HepG2 (cell line): ENCODE measurements at places on chromosomes 4 and X. TPM values are rescaled to one million over a fixed set of nuclear protein-coding genes. Genes with fewer than 3 reads are reported as not detected.
A peak's percentile ranks its signal among the peaks of the same experiment; 100 is the strongest.

DNA sequence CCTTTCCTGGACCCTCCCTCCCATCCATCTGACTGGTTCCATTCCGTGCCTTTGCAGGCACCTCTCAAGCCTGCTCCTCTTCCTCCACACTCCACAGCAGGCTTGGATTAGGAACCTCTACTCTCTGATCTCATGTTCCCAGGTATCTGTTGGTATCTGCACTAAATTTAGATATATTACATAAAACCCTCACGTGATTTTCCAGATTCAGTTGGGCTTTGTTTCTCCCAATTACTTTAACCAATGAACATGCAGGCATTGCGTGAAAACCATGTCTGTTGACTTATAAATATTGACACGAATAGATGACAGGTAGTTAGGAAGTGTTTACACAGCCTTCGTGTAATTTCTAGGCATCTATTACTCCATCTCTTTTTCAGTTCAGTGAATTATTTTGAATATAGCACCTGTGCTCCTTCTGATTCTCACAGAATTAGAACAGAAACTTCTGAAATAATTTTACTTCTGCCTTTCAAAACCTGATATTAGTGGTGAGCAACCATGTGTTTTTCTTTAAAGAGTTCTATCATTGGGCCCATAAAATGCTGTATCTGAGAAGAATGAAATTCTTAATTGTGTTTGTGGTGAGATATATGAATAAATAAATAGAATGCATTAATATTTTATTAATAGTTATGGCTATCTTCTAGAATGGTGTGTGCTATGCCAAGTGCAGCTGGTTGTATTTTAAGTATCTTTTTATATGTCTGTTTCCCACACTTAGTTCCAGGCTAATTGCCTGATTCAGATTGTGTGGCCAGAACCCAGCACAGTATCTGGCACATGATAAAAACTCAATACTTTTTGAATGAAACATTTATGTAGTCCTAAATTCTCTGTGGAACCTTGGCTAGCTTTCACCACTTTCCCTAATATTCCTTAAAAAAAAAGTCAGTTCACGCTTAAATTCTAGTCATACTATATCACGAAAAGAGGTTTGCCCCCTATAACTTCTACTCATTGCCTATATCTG lies 304.8 kb downstream of the QDPR start:
- no peak for DNase-seq

- peak; percentile 85 for DNase-seq
Measured at GRCh38 chr4:113761620-113762185, at the start of gene CAMK2D. Gene CAMK2D, minus strand, starts transcription at chr4:113761738. Its CDS starts 670 bp downstream, at chr4:113761068.

DNA sequence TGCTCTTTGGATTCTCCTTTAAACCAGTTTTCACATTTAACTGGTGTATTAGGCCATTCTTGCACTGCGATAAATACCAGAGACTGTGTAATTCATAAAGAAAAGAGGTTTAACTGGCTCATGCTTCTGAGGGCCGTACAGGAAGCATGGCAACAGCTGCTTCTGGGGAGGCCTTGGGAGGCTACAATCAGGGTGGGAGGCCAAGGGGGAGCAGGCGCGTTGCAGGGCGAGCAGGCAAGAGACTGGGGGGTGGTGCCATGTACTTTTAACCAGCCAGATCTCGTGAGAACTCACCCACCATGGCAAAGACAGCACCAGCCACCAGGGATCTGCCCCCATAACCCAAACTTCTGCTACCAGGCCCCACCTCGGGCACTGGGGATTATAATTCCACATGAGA lies 38.1 kb downstream of the RNF212 start:
- DNase-seq = no peak

DNA sequence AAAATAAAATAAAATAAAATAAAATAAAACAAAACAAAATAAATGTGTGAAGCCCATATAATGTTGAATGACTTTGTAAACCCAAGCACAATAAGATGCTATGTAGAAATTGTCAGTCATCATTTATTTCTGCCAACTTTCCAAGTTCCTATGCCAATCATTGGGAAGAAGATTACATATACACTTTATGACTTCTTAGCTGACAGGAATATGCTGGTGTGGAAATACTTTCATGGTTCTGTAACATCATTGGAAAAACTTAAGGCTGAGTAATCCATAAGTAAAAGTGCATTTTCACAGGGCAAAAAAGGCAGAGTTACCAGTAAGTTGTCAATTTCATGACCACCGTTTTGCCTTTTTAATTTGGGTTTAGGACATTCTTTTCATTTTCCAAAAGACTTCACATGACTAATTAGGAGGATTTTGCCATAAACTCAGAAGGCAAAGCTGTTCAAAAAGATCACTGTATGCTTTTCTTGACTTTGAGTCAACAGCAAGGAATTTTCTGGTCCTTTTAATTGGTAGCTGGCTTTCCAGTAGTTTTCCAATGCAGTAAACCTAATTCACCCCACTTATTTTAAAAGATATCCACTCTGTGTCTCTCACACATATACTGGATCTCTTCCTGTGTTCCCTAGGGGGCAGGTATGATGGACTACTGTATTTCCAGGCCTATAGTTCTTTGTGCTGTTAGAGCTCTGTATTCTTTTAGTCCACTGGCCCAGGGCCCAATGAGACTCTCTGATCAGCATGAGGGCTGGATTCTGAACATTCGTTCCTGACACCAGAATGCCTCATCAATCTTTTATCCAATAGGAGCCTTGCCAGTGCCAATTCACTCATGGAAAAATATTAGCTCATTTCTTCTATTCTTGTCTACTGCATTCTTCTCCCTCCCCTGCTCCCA lies 26.2 kb upstream of the SCRG1 start:
- no peak for DNase-seq

- DNase-seq = no peak
Measured at GRCh38 chr4:140704964-140705363, 51.2 kb downstream of the TBC1D9 start.

DNA sequence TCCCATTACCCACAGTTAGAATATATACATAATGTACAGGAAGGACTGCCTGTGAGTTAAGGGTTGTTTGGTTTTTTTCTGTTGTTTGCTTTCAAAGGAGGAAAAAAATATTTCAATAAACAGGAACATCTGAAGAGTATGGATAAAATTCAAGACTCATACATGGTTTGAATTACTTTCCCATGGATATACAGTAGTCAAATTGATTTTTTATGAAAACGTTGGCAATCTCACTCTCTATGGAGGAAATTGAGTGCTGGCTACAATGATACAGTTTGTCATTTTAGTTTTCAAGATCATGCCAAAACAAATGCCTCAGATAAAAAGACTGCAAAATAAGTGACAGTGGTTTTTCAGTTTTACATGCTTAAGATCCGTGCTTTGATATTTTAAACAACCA lies 116.6 kb downstream of the SH3RF1 start:
- no peak for DNase-seq

- DNase-seq = no peak
Measured at GRCh38 chr4:76657443-76657842, 222.4 kb downstream of the SHROOM3 start.

DNA sequence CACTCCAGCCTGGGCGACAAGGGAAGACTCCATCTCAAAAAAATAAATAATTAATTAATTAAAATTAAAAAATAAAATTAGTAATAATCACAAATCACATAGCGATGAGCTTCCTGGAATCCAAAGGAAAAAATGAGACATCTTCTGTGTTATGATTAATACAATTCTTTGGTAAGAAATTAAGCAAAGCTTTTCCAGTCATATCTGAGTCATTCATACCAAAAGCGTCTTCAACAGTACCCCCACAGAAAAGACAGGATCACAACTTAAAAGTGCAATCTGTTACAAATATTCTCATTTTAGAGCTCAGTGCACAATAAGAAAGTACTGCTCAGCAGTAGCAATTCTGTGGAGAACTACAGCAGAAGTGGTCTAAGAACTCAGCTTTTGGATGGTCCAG lies 168.5 kb upstream of the MXRA5 start:
- no peak for DNase-seq

DNA sequence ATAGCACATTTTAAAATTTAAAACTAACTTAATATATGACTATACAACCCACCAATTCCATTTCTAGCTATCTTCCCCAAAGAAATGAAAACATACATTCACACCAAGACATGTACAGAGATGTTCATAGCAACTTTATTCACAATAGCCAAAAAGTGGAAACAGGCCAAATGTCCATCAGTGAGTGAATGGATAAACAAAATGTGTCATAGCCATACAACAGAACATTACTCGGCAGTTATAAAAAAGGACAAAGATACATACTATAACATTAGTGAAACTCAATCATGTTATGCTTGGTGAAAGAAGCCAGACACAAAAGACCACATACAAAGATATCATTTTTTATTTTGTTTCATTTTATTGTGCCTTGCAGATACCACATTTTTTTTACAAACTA lies 396.8 kb downstream of the PACRGL start:
- DNase-seq = no peak

DNA sequence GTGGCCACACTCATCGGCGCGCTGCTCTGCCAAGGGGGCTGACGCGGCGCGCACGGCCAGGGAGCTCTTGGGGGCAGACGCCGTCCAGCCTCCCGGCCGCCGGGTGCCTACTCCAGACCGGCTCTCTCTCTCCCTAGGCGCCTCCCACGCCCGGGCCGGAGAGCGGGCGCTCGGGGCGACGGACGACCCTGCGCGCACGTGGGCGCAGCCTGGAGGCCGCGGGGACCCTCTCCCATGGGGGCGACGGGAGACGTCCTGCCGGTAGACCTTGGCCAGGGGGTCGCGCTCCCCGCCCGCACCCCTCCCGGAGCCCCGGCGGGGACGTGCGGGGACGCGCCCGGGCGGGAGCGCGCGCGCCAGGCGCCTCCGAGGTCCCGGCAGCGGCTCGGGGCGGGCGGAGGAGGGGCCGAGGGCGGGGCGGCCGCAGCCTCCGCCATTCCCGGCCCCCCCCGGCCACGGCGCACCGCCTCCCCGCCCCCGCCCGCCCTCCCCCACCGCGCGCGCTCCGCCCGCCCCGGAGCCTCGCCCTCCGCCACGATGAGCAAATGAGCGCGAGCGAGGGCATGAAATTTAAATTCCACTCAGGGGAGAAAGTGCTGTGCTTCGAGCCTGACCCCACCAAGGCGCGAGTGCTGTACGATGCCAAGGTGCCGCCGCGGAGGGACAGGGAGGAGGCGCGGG lies at the start of gene MSL3:
Gene MSL3, plus strand, starts transcription at position 519 of the 681 bp plus-strand sequence. Its CDS starts 27 bp downstream, at position 546.
- no peak for DNase-seq

- DNase-seq = no peak
Measured at GRCh38 chr4:133156096-133156495, 7.0 kb downstream of the PCDH10 start.

GRCh38 chr4:107279733-107280132 lies 243.6 kb upstream of the DKK2 start:
- peak; percentile 23 for DNase-seq

GRCh38 chr4:13989501-13989900 lies 362.0 kb upstream of the BOD1L1 start:
- no peak for DNase-seq

DNA sequence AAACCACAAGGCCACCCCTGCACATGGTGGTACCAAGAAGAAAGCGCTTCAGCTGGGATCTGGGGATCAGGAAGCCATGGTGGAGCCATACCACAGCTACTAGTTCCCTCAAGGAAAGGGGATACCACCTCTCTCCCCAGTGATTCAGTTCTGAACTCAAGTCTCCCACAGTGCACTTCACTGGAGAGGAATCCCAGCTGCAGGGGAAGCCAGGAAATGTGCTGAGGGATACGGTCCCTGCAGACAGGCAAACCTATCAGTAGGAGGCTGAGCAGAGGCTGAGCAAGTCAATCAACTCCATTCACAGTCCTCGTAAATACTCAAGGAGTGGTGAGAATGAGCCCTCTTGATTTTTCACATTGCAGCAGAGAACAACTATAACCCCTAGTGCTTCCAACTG lies 11.0 kb downstream of the TMEM192 start:
- DNase-seq = no peak

- no peak for DNase-seq
Measured at GRCh38 chrX:38214551-38215531, 5.8 kb downstream of the SRPX start.

DNA sequence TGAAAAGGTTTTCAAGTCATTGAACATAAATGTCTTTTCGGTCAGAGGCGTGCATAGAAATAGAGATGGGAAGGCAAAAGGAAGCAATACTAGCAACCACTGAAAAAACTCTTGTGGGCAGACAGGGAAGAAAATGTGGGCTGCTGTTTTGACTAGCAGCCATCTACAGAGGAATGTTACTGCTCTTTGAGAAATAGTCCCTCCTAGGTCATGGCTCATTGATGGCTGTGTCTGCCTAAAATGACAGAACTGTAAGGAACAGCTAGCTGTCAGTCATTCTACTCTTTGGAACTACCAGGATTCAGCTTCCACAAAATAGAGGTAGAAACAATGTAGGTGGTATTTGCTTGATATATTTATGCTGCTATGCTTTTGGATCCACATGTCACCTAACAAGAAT lies 26.9 kb upstream of the TMPRSS11B start:
- DNase-seq = no peak

DNA sequence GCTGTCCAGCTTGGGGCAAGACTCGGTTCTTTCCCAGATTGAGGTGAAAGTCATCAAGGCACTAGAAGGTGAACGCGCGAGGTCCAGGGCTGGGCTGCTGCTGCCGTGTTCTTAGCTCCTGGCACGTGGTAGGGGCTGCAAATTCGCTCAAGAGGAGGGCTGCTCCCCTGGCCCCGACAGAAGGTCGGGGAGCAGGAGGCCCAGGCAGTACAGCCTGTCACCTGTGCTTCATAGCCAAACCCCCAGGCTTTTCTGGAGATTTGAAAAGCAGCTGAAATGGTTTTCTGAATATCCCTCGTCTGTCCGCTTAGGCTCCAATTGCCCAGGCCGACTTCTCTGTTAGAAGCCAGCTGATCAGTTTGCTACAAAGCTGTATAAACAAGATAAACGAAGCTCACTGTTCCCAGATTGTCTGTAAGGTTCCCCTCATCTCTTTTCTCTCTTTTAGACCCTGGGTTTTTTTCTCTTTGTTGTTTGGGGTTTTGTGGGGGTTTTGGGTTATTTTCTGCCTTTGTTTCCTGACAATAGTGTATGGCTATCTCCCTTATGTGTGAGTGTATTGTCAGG lies 60.0 kb upstream of the STX18 start:
- DNase-seq = no peak

Gene GLRB
- polyA plus RNA-seq = 0.07 and 0.17 TPM in 2 replicates

Gene CXXC4
- 0.01 TPM in 1 of 2 replicates, not detected in the other for polyA plus RNA-seq

Gene DUX4
- polyA plus RNA-seq = not detected in 2 replicates

Gene CXorf58
- not detected in 2 replicates for polyA plus RNA-seq

Gene SPATA18
- polyA plus RNA-seq = 4.8 and 5.7 TPM in 2 replicates

Gene SPARCL1
- not detected in 2 replicates for polyA plus RNA-seq
